ENCODE measurements at places on chromosomes 3 and 15.

DNA sequence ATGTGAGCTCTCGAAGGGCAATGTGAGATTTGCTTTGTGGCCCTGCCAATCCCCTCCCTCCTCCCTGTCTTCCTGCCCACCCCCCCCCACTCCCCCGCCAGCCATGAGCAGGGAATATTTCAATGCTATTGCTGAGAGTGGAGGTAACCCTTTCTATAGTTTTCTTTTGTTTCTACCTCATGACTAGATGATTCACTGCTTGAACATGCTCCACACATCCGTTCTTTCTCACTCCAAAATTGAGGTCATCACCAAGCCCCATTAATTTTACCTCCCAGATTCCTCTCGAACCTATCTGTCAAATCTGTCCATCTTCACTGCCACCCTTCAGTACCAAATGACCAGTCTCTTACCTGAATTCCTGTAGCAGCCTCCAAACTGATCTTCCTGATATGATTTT is 12.2 kb downstream of the ZNF774 start:
- no peaks in the 10 kb centered on the region for H3K4me1 ChIP-seq
- peaks cover 11% of the 10 kb centered on the region for H3K36me3 ChIP-seq
- no peak for DNase-seq
- H3K27ac ChIP-seq = peak overlapping the region; percentile 26

DNA sequence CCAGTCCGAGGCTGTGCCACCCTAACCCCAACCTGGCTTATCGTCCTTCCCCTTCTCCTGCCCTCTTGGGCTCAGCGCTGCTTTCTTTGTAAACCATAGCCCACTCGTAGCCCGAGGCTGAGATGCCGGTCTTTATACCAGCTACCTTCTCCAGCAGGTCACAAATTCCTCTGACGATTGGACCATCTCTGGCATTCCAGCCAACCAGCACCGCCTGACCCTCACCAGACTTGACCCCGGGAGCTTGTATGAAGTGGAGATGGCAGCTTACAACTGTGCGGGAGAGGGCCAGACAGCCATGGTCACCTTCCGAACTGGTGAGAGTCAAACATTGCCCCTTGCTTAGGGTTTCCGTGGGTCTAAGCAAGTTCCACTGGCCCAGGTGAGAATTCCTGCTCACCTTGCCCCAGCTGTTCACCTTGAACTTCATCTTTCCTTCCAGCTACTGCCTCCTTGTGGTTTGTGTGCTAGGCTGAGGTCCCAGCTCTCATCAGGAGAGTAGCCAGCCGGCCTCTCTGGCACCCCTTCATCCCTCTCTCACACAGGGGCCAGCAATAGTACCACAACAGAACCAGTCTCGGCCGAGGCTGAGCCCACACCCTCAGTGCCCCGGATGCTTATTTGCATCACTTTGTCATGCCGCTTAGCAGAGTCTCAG is 66.7 kb downstream of the BOC start:
- H3K27ac ChIP-seq = no peak overlapping the region
- no peak for DNase-seq
- H3K4me3 ChIP-seq = no peak overlapping the region
- no peaks in the 10 kb centered on the region for H3K27me3 ChIP-seq
- H3K4me1 ChIP-seq = peaks cover 17% of the 10 kb centered on the region

DNA sequence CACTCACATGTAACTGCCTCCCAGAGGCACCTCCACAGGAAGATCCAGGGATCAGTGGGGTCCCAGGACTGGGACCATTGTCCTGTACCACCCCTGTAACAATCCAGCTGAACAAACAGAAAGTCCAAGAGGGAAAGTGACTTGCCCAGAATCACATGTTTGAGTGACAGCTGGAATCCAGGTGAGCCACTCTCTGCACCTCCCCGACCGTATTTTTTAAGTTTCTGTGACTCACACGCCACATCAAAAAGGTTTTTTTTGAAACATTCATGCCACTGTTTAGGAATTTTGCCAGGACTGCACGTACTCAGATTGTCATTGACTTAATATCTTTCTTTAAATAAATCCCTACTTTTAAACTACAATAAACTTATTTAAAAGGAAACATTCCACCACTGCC is 9.8 kb upstream of the SLC6A1 start:
- peaks cover 8% of the 10 kb centered on the region for H3K4me1 ChIP-seq
- H3K4me3 ChIP-seq = no peak overlapping the region
- H3K36me3 ChIP-seq = no peaks in the 10 kb centered on the region
- no peaks in the 10 kb centered on the region for H3K27me3 ChIP-seq

GRCh38 chr3:172538368-172539151 is 15.3 kb upstream of the TNFSF10 start:
- H3K4me3 ChIP-seq = no peak overlapping the region
- no peaks in the 10 kb centered on the region for H3K36me3 ChIP-seq
- H3K4me1 ChIP-seq = peaks cover 16% of the 10 kb centered on the region
- no peaks in the 10 kb centered on the region for H3K27me3 ChIP-seq

DNA sequence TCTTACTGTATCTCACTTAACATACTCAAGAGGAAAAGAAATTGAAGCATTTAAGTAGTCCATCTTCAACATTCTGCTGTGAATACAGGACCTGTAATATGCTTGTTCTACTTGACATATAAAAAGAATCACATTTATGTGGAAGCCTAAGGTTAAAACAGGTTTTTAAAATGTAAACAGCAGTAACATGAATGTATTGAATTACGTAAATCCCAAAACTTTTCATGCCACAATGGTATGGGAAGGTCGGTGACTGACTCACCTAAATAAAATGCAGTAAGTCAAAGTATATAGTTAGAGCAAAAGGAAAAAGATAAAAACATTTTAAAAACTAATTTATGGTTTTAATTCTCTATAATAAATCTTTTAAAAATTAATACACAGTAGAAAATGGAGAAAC is 115.7 kb upstream of the TJP1 start:
- no peaks in the 10 kb centered on the region for H3K27me3 ChIP-seq
- DNase-seq = no peak
- no peaks in the 10 kb centered on the region for H3K4me1 ChIP-seq

- H3K36me3 ChIP-seq = no peaks in the 10 kb centered on the region
- no peak overlapping the region for H3K4me3 ChIP-seq
- H3K27me3 ChIP-seq = no peaks in the 10 kb centered on the region
- DNase-seq = no peak
- peaks cover 13% of the 10 kb centered on the region for H3K4me1 ChIP-seq
- peak overlapping the region; percentile 33 for H3K27ac ChIP-seq
Observed at GRCh38 chr3:40116478-40117177, 192.9 kb upstream of the EIF1B start.

GRCh38 chr15:74790080-74790916 is 8.4 kb downstream of the CSK start:
- peak overlapping the region; percentile 61 for H3K27ac ChIP-seq
- H3K4me3 ChIP-seq = peak overlapping the region; percentile 0
- peaks cover 64% of the 10 kb centered on the region for H3K4me1 ChIP-seq
- DNase-seq = peak; percentile 77
- H3K36me3 ChIP-seq = no peaks in the 10 kb centered on the region

- H3K27me3 ChIP-seq = no peaks in the 10 kb centered on the region
- H3K36me3 ChIP-seq = peaks cover 43% of the 10 kb centered on the region
- no peak within 1 kb of the TSS for H3K27ac ChIP-seq
- DNase-seq = no peak
Observed at GRCh38 chr15:72197460-72198355, at the start of gene GRAMD2A. TSS of gene GRAMD2A (minus strand) at chr15:72197787.

GRCh38 chr3:156764751-156765150 is 61.4 kb upstream of the LEKR1 start:
- H3K27me3 ChIP-seq = no peaks in the 10 kb centered on the region
- no peak overlapping the region for H3K4me3 ChIP-seq
- H3K27ac ChIP-seq = no peak overlapping the region
- DNase-seq = no peak
- H3K36me3 ChIP-seq = no peaks in the 10 kb centered on the region

GRCh38 chr3:14042680-14043079 is 82.0 kb downstream of the CHCHD4 start:
- H3K27ac ChIP-seq = peak overlapping the region; percentile 6
- H3K36me3 ChIP-seq = no peaks in the 10 kb centered on the region
- no peak for DNase-seq
- H3K27me3 ChIP-seq = no peaks in the 10 kb centered on the region

DNA sequence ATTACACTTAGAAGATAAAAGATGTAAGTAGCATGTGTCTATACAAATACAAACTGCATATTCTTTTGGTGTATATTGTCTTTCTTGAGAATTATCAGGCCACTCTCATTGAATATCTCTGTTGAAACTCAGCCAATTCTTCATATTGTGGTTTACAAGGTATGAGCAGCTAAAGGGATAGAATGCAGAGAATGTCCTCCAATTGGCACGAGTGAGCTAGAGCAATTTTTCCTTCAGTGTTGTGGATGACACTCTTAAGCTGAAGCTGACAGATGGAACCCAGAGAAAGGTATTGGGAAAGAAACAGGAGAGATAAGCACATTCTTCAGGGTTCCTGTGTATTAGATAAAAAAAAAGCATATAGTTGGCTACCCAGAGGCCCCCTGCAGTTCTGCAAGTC is 453.1 kb downstream of the EPHA3 start:
- H3K36me3 ChIP-seq = no peaks in the 10 kb centered on the region
- no peaks in the 10 kb centered on the region for H3K27me3 ChIP-seq
- H3K4me1 ChIP-seq = no peaks in the 10 kb centered on the region
- no peak for DNase-seq
- no peak overlapping the region for H3K4me3 ChIP-seq

- no peak for DNase-seq
- H3K36me3 ChIP-seq = no peaks in the 10 kb centered on the region
- H3K27me3 ChIP-seq = no peaks in the 10 kb centered on the region
- no peaks in the 10 kb centered on the region for H3K4me1 ChIP-seq
- H3K27ac ChIP-seq = no peak overlapping the region
Observed at GRCh38 chr3:59192473-59192872, 142.6 kb upstream of the CFAP20DC start.

All from tibial artery (tissue), 4 donors.